ENCODE measurements at places on chromosomes 12 and 14. TPM values are rescaled to one million over a fixed set of nuclear protein-coding genes. Genes with fewer than 3 reads are reported as not detected.

Gene ACSS3
- total RNA-seq: not detected

Gene MRPL51
- 191 TPM for total RNA-seq

Gene PLD4
- not detected for total RNA-seq

Gene PLA2G1B
- not detected for total RNA-seq

Gene MYF6
- not detected for total RNA-seq

Gene STAT2
- 308 TPM for total RNA-seq

Gene SMIM41
- not detected for total RNA-seq

GRCh38 chr12:71521125-71521524 lies 81.5 kb downstream of the LGR5 start:
- DNase-seq: no peak

DNA sequence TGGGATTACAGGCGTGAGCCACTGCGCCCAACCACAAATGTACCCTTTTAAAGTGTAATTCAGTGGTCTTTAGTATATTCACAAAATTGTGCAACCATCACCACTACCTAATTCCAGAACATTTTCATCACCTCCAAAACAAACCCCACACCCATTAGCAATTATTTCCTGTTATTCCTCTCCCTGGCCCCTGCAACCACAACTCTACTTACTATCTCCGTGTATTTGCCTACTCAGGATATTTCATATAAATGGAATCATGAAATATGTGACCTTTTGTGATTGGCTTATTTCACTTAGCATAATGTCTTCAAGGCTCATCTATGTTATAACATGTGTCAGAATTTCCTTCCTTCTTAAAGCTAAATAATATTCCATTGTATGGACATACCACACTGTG lies 16.0 kb upstream of the AQP2 start:
- DNase-seq: no peak

DNA sequence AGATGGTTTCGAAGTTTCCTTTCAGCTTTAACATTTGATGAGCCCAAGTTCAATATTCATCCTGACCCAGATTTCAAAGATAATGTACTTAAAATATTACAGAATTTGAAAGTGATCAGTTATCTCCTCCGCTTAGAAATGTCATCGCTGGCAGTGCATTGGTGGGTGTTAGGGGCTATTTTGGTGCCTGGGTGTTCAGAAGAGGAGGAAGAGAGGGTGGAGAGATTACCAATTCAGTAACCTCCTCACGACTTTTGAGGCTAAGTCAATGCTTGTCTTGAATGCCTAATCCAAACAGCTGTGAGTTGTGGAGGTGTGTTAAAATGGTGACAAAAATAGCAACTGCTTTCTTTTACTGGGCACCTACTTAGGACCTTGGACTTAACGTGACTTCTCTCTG lies 13.8 kb upstream of the DGLUCY start:
- no peak for DNase-seq

GRCh38 chr14:105894978-105895881 lies 368.8 kb downstream of the TMEM121 start:
- DNase-seq: no peak

DNA sequence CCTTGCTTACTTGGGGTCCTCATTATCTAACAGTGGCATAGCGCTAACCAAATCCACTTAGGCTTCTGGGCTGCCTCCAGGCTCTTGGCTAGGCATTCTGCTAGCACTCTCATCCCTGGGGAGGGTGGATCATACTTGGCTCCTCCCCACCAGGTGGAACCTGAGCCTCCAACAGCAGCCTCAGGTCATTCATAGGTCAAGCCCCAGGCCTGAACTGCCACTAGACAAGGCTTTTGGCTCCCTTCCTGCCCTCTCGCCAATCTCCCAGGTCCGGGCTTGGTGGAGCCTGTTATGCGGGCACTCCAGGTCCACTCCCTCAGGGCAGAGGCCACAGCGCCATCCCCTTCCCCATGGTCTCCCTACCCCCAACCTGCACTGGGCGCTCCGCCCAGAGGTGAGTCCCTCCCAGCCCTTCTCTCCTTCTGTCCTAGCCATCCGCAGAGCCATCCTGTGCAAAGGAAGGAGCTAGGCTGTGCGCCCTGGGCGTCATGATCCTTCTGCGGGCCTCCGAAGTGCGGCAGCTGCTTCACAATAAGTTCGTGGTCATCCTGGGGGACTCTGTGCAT lies 154.9 kb upstream of the AMIGO2 start:
- no peak for DNase-seq

GRCh38 chr14:54955143-54955542 lies 52.5 kb upstream of the GCH1 start:
- no peak for DNase-seq

DNA sequence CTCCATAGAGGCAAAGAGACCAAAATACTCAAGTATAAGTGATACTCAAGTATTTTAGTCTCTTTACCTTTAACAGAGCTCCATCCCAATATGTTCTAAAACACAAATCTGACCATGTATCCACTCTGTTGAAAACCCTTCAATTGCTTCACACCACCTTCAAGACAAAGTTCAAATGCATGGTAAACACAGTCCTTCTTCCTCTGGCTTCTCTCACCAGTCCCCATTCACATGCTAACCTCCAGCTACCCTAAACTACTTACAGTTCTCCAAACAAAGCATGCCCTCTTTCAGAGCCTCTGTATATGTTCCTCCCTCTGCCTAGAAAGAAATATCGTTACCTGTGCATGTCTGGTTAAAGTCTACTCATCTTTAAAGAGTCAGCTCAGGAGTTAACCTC lies 100.2 kb downstream of the NUMB start:
- no peak for DNase-seq

DNA sequence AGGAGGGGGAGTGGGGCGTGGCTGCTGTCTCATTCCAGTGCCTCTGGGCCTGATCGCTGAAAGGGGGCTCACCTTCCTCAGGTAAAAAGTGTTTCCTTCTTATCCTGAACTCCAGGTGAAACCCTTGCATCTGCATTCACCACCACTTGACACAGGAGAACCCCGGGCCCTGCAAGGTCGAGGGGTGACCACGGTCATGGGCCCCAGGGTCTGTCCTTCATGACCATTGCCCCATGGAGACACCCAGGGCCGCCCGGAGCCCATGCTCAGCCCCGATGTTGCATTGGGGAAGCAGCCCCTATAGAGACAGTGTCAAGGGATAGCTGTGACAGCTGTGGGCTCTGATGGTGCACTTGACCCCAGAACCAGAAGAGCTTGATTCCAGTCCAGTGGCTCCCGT lies 34.4 kb upstream of the DYNC1H1 start:
- DNase-seq: no peak

- no peak for DNase-seq
Measured at GRCh38 chr14:31501870-31502269, 14.0 kb upstream of the GPR33 start.

GRCh38 chr14:32826404-32827082 lies 112.1 kb upstream of the NPAS3 start:
- DNase-seq: no peak
